ENCODE measurements at places on chromosomes 5 and 9.

- no peak for DNase-seq
Observed at GRCh38 chr5:147168578-147169327, 66.1 kb upstream of the STK32A start.

DNA sequence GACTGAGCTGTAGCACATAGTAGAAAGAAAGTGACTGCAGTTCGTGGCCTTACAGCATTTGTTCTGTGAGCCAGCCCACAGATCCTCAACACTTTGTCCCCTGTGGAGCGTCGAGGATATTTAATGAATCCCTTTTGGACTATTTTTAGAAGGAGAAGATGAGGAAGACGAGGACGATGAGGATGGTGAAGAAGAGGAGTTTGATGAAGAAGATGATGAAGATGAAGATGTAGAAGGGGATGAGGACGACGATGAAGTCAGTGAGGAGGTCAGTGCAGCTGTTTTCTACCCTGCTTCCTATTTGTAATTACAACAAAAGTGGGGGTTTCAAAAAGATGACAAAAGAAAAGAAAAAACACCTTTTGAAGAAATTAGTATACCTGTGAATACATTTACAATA, 28.0 kb downstream of the ANP32B start:
- no peak for DNase-seq

DNA sequence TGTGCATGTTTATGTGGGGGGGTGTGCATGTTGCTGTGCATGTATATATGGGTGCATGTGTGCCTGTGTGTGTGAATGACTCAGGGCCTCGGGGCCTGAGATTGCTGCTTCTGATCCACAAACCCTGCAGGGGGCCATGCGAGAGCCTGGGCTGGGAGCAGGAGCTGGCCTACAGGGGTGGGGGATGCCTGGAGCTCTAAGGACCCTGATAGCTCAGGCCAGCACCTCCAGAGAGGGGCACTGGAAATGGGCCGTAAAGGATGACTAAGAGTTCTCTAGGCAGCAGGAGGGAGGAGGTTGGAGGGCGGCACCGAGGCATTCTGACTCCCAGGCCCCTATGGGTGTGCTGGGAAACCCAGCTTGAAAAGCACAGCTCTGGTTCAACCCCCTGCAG, 6.9 kb upstream of the UBAC1 start:
- no peak for DNase-seq

GRCh38 chr9:87497604-87498045, at the start of gene DAPK1:
Gene DAPK1, plus strand, starts transcription at chr9:87497867. Its CDS starts 1,211 bp downstream, at chr9:87499078.
- DNase-seq: no peak

- DNase-seq: no peak
Observed at GRCh38 chr5:33711094-33711679, 180.6 kb downstream of the ADAMTS12 start.

- no peak for DNase-seq
Observed at GRCh38 chr9:8600914-8601680, 801.5 kb upstream of the DMAC1 start.

DNA sequence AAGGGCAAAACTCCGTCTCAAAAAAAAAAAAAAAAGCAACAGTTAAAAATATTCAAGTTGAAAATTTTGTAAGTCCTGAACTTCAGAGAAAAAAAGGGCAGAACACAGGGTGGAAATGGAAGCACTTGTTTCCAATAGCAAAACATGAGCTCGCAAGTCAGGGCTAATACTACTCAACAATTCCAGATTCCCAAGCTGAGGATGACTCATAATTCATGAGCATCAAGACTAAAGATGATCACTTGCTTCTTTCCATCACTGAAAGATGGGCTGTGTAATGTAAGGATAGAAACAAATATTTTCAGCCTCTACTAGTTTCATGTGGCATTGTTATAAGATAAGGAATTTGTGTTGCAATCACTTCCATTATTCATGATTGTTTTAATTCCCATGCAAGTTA, 33.5 kb upstream of the FST start:
- no peak for DNase-seq

DNA sequence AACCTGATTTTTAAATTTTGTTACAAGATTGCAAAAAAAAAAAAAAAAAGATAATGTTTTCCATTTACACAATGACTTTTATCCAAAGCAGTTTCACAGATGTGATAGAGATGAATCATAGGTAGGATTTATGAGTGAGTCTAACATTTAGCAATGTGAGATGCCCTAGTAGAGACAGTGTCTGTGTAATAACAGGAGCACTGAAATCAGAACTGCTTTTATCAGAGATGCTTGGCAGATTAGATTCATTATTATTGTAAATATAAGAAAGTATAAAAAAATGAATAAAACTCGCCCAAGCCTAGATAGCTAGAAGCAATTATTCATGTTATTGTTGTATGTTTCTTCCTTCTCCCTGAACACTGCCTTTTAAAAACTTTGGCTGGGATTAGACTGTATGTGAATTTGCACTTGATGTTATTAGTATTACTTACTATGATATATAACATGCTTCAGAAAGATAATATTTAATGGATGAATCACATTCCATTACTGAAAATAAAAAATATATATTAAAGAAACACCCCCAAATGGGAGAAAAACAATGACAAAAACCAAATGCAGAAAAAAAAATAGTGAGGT, 567.3 kb upstream of the KLF4 start:
- no peak for DNase-seq

DNA sequence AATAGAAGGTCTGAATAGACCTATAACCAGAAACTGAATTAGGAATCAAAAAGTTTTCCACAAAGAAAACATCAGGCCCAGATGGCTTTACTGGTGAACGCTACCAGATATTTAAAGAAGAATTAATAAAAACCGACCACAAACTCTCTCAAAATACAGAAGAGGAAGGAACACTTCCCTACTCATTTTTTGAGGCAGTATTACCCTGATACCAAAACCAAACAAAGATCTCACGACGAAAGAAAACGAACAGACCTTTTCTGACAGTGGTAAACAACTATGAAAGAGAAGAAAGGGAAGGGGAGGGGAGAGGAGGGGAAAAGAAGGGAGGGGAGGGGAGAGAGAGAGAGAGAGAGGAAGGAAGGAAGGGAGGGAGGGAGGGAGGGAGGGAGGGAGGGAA, 13.5 kb downstream of the B4GALT1 start:
- DNase-seq: no peak

DNA sequence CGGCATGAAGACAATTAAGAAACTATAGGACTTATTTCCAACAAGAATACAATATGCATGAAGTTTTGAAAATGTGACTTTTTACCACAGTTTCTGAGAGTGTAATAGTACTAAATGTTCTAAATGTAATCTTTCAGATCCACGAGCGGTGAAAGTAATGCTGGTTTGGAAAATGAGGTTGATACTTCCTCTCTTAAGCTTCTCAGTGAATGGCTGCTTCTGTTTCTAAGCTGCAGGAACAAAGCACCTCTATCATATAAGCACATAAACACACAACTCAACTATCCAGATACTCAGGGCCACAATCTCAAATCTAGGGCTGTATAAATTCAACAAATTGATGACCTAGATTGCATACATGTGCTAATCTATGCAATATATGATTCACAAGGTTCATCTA, 78.3 kb downstream of the LIFR start:
- no peak for DNase-seq

DNA sequence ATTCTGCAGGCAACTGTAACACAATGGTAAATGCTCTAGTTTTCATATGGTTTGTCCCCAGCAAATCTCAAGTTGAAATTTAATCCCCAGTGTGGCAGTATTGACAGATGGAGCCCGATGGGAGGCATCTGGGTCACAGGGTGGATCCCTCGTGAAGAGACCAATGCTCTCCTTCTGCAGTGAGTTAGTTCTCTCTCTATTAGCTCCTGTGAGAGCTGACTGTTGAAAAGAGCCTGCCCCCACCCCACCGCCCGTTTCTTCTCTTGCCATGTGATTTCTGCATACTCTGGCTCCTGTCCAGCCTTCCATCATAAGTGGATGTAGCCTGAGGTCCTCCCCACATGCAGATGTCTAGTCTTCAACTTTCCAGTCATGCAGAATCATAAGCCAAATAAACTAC, 27.0 kb downstream of the IARS1 start:
- no peak for DNase-seq

GRCh38 chr5:1510151-1510561, 13.6 kb downstream of the LPCAT1 start:
- DNase-seq: no peak

GRCh38 chr9:96242811-96243210, 59.2 kb downstream of the HSD17B3 start:
- DNase-seq: no peak

DNA sequence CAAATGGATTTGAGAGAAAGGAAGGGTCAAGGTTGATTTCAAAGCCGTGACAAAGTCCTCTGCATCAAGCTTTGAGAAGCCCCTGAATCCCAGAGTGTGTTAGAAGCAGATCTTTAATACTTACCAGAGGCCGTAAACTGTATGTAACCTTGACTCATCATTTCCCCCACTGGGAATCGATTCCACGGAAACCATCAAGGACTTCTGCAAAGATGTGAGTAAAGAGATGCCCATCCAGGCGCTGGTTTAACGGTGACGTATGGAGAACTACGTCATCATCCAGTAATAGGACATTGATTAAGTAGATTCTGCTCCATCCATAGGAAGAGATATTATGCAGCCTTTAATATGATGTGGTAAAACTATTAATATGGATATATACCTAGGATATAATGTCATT, 1.6 kb downstream of the RNF183 start:
- DNase-seq: no peak

DNA sequence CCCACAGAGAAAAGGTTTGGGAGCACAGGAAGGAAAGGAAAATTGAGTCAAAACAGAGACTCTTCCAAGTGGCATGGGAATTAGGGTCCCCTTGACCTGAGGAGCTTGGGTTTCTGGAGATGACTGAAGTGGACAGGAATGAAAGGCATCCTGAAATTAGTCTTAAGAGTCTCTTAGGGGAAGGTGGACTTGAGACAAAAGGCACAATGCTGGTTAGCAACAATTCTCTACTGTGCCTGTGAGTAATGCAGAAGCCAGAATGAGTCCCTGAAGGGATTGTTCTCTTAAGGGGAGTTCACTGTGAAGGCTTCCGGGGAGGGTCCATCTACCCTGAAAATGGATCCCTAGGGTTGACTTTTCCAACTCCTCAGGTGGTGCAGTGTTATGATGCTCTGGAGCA, 58.4 kb upstream of the FOXE1 start:
- no peak for DNase-seq

DNA sequence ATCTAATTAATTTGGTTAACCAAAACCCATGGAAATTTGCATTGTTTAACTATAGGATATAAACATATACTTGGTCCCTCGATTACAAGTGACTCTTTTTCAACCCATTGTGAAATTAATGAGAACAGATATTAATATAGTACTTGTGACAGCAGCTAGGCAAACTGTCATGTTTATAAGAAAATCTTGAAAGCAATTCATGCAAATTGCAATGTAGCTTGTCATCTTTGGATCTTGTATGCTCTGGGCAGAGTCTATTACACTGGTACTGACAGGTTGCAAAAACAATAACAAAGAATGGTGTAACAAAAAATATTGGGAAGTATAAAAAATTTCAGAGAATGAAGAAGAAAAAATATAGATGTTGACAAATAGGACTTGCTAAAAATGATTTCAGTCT, 941.0 kb downstream of the DNAH5 start:
- DNase-seq: no peak

- DNase-seq: no peak
Observed at GRCh38 chr9:19946441-19947109, 157.7 kb upstream of the SLC24A2 start.

DNA sequence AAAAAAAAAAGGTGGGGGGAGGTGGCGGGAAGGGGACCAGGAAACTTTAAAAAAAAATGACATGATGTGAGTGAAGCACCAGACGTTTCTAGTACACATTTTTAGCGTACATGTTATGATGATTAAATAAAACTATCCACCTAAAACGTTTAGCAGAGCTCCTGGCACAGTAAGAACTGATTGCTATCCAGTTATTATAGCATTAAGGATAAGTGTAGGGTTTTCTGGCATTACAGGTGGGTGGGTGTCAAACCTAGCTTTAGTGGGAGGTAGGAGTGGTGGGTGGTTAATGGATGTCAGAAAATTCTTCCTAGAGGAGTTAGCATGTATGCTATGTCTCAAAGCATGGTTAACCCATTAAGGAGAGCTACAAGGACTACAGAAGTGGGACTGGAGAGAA, 2329.5 kb downstream of the MAT2B start:
- no peak for DNase-seq

- no peak for DNase-seq
Observed at GRCh38 chr5:118008779-118009178, 979.6 kb downstream of the DTWD2 start.

- no peak for DNase-seq
Observed at GRCh38 chr9:130160862-130161470, 11.2 kb upstream of the NCS1 start.

DNA sequence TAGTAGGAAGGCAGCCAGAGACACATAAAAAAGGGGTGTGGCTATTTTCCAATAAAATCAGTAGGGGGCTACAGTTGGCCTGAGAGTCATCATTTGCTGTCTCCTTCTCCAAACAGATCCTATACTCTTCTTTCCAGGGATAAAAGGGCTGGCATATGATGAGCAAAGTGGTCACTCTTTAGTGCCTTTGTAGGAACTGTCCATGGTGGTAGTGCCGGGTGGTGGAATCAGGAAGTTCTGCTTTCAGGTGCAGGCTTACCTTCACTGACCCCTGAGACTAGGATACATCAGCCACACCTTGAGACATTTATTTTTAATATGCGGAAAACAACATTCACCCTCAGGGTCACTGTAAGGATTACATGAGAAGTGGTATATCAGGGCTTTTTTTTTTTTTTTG, 80.8 kb downstream of the ASTN2 start:
- no peak for DNase-seq

DNA sequence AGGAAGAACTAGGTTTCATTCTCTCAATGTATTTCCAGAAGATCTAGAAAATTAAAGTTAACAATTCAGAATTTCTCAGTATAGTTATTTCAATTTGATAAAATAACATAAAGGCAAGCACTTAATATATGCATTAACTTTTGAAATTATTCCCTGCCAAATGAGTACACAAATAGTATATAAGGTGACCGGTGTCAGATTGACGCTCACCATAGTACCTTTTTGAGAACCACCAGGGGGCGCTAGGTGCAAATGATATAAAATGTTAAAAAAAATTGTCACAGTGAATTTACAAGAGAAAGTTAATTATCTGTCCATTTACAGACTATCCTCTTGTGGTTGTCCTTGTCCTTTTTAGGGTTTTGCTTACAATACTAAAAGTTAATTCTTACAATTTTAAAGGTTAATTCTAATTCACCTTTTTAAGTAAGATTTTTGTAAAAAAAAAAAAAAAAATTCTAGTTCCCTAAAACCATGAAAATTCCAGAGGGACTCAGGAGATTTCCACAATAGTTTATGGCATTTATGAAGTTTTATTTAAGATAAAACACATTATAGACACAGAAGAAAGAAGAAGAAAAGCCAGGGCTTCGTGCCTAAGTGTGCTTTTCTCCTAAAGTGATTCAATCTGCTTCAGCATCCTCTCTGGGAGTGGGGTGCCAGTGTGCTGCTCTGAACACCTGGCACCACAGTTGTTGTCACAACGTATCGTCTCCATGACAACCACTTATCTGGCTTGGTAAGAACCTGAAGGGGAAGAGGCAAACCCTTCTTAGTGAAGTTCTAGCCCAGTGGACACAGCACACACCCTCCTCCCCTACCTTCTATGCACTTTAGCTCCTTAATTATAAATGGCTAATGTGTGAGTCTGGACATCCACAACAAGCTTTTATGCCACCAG, 1.7 kb downstream of the ADAMTS16 start:
- DNase-seq: no peak

- DNase-seq: no peak
Observed at GRCh38 chr5:95380103-95380628, 11.0 kb upstream of the FAM81B start.

All from cortex of kidney (tissue), 1 donor.